Glomerular endothelial cell (primary cell): ENCODE measurements at places on chromosomes 7 and 10. TPM values are rescaled to one million over a fixed set of nuclear protein-coding genes. Genes with fewer than 3 reads are reported as not detected.

C10orf143 gene
- 0.10 TPM in 1 of 2 replicates, not detected in the other for total RNA-seq

KAZALD1 gene
- 0.12 TPM in 1 of 2 replicates, not detected in the other for total RNA-seq

MLXIPL gene
- total RNA-seq = not detected in 2 replicates

HKDC1 gene
- 0.58 and 5.7 TPM in 2 replicates for total RNA-seq

CCDC172 gene
- total RNA-seq = not detected in 2 replicates

PRKCQ gene
- total RNA-seq = 1.8 and 1.9 TPM in 2 replicates

ZNF804B gene
- not detected in 2 replicates for total RNA-seq

AKR1C8 gene
- not detected in 2 replicates for total RNA-seq

TMEM140 gene
- 11.7 and 42.1 TPM in 2 replicates for total RNA-seq

RHOBTB1 gene
- total RNA-seq = 34.2 and 42.7 TPM in 2 replicates

NANOS1 gene
- 0.82 and 2.8 TPM in 2 replicates for total RNA-seq

TMEM213 gene
- not detected in 2 replicates for total RNA-seq

CLDN4 gene
- 0.93 and 9.4 TPM in 2 replicates for total RNA-seq

TCAF2 gene
- 18.5 and 26.6 TPM in 2 replicates for total RNA-seq

FXYD4 gene
- total RNA-seq = not detected in 2 replicates

LZTS2 gene
- 109 and 114 TPM in 2 replicates for total RNA-seq

ACHE gene
- total RNA-seq = 0.97 and 2.0 TPM in 2 replicates
